ENCODE measurements at places on chromosomes 1 and 21.

DNA sequence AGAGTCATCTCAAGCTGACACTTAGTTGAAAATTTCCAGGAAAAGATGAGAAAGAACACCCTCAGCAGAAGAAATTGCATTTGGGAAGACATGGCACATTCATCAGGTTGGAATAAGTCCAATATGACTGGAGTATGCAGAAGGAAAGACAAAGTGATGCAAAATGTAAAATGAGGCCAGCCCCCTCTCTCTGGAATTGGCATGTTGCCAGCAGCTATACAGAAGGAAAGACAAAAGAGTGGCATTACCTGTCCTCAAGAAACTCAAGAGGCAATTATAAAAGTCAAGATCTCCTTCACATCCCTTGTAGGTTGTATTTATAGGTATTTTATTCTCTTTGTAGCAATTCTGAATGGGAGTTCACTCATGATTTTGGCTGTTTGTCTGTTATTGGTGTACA, 426.3 kb downstream of the AGBL4 start:
- DNase-seq = no peak

DNA sequence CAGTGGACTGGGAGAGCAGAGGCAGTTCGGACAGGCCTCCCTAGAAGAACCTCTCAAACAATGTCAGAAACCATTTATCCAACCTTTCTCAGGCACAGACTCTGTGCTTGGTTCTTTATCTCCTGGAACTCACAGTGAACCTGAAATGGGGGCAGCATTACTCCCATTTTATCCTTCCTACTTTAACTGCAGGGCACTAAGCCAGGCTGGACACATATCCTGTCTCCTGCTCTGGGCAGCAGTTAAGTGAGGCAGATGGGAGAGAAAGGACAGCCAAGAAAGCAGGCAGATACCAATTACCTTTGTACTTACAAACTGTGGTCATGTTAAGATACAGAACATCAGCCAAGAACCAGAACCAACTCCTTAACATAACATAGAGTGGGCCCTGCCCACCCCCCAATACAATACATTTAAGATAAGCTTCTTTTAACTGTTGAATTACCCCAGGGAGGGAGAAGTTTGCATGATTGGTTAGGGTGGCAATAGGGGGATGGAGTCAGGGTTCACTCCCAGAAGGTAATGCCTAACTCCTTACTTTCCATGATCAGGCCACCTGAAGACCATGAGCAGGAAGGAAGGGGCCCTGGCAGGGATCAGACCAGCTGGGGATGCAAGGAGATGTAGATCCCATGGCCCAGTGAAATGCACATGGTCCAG, 10.9 kb downstream of the KDF1 start:
- DNase-seq = no peak

DNA sequence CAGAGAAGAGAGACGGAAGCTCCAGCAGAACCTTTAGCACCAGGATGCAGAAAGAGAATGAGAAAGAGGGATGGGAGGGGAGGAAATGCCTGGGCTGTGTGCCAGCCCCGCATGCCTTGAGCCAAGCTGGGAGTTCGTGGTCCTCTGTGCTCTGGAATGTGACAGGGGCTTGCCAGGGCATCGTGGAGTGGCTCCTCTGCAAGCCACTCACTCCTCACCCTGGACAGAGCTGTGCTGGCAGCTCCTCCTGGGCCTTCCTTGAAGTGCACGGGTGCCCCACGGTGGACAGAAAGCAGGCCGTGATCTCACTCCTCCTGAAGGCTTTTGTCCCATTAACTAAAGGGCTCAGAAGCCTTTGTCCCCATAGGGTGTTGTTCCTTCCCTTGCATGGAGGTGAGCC, 34.8 kb upstream of the PRELP start:
- DNase-seq = no peak

DNA sequence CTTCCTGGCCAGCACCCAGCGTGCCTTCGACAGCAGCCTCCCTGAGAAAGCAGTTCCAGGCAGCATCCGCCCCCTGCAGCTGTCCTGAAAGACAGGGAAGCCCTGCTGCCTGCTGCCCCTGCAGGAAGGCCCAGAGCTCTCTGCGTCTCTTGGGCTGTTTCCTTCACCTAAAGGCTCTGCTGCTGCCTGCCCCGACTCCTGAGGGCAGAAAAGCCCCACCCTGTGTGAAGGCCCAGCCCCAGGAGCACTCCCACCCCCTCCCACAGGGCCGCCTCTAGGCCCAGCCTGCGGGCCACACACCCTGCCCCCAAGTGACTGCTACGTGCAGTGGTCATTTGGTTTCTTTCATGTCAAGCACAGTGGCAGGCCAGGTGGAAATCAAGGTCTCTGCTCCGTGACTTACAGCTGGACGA, 12.4 kb downstream of the RIPK4 start:
- no peak for DNase-seq

GRCh38 chr1:113930499-113931161, 1.5 kb downstream of the HIPK1 start:
- DNase-seq = peak; percentile 71

All from KBM-7 (cell line).